ENCODE measurements at places on chromosomes 11 and 22.

DNA sequence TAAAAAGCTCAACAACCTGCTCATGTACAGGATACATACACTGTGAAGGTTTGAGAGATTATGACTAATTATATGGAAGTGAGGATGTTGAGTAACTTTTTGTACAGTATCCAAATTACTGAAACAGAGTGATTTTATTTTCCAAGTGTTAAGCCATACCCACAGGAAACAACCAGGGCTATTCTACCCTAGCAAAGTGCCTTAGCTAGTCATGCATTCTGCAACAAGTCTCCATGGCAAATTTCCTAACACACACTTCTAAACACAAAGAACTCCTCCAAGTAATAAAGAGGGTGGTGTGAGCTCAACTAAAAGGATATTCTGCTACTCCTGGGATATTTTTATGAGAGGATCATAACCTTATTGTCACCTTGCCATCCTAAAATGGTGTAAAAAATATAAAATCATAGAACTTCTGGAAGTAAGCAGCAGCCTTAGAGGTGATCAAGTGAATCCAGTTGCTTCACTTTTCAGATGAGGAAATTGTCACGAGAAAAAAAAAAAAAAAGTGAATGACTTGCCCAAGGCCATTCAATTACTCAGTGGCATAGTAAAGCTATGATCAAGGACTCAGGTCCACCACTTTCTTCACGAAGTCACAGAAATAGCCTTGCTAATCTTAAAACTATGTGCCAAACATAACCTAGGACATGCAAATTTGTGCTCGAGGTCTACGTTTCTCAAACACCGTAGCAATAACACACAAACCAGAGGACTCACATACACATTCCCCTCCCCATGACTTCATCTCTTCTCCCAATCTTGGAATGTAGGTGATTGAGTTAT, 4.2 kb downstream of the LGR4 start:
- DNase-seq, result no peak

DNA sequence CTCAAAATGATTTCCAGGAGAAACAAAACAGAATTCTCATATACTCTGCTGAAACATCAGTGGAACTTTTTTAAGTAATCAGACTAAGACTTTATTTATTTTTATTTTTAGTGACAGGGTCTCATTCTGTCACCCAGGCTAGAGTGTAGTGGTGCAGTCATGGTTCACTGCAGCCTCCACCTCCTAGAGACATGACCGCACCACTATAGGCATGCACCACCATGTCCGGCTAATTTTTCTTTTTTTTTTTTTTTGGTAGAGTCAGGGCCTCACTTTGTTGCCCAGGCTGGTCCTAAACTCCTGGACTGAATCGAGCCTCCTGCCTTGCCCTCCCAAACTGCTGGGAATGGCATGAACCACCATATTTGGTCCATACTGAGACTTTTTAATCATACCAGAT, 42.9 kb downstream of the PRDM10 start:
- no peak for DNase-seq

DNA sequence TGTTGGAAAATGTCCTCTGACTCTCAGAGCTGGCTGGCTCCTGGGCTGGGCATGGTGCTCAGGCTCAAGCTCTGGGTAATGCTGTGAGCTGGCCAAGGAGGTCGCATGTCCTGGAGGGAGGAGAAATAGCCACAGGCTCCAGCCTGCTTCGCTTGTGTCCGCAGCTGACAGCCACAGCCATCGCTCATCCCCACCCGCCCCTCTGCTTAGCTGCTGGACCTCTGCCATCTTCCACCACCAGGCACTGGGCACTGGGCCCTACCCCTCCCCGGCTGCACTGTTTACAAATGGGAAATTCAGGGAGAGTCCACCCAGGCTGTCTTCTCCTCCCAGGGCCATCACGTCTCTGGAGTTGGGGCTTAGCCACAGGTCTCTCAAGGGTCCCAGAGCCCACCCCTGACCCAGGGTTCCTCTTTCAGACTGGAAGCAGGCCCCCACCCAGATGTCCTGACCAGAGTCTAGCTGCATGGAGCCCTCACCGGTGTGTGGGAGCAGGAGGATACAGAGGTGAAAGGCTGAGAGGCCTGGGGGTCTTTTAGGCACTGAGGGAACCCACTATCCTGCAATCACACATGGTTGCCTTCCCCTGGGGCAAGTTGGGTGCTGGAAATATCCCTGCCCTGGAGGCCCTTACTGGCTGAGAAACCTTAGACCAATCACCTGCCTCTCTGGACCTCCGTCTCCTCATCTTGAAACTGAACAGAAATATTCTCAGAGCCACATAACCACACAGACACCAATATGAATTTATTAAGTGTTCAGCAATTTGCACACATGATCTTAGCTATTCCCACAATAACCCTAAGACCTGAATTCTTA, 62.7 kb downstream of the CD82 start:
- DNase-seq, result peak; percentile 58

GRCh38 chr11:101718402-101718801, 134.6 kb upstream of the TRPC6 start:
- no peak for DNase-seq

DNA sequence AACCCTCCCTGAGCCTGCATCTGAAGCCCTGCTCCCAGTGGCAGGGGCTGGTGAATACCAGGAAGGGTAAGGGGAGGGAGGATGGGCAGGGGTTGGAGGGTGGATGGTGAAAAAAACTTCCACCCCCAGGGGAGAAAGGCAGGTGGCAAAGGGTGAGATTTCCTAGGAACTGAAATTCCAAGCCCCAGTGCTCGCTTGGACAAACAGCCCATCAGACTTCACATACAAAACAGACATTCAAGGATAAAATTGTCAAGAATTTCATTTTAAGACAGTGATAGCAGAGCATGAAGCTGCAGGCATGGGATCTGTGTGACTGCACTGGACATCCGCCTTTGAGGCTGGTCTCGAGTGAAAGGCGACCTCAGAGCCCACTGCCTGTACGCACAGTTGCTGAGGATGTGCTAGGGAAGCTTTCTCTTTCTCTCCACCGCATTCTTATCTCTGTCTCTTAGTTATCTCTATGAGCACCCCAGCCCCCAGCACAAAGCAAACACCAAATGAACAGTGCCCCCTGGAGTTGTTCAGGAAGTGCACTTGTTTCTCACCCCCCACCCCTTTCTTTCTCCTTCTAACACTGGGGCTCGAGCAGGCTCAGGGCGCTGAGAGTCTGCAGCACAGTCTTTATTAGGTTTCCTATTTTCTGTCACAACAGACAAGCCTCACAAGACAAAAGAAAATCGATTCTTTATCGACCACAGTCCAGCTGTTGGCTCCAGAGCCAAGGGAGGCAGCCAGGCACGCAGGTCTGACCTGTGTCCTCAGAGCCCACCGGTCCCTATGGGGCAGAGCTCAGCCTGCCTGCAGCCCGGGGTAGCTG, 237.3 kb upstream of the NCAM1 start:
- no peak for DNase-seq

DNA sequence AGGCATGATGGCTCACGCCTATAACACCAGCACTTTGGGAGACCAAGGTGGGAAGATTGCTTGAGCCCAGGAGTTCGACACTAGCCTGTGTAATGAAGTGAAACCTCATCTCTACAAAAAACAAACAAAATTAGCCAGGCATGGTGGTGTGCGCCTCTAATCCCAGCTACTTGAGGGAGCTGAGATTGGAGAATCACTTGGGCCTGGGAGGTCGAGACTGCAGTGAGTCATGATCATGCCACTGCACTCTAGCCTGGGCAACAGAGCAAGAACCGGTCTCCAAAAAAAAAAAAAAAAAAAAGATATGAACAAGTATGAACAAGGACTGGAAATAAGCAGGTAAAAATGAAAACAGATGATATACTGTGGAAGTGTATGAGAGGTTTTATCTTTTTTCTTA, 54.1 kb upstream of the SOX6 start:
- DNase-seq, result no peak

GRCh38 chr22:24473284-24473683, 21.8 kb upstream of the UPB1 start:
- no peak for DNase-seq

GRCh38 chr22:48210198-48210580, 1447.7 kb downstream of the TBC1D22A start:
- no peak for DNase-seq

- no peak for DNase-seq
These were observed 203.1 kb upstream of the CADM1 start for GRCh38 chr11:115707180-115707905.

DNA sequence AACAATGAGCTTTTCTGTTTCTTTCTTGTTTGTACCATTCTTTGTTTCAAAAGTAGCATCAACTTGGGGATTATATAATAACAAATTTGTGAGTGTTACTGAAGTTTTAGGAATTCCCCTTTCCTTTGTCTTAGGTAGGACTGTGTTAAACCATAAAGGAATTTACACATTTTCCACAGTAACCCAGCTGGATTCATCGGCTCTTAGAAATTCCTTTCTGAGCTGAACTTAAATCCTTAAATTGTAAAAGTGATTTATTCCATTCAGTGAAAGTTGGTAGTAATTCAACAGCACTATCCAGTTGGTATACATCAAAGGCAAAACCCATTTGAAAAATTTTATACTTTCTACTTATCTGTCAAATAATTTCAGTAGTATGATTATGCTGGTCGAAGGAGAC, 11.8 kb downstream of the EMSY start:
- DNase-seq, result no peak

DNA sequence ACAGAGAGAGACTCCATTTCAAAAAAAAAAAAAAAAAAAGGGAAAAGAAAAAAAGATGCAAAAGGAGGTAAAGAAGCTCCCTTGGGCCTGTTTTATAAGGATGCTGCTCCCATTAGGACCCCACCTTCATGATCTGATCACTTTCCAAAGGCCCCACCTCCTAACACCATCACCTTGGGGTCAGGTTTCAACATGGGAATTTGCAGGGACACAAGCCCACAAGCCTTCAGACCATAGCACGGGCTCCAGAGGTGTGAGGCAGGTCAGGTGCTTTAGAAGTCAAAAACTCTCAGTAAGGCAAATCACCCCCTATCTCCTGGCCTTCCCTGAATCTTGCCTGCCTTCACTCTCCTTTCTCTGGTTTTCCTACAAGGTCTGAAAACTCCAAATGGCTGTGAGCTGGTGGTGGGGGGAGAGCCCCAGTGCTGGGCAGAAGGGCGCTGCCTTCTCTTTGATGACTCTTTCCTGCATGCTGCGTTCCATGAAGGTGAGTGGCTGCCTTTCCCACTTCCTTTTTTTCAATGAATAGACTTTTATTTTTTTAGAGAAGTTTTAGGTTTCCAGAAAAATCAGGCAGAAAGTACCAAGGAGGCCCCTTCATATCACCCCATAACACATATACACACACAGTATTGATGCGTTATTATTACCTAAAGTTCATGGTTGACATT, 13.2 kb downstream of the ASPHD2 start:
- no peak for DNase-seq

DNA sequence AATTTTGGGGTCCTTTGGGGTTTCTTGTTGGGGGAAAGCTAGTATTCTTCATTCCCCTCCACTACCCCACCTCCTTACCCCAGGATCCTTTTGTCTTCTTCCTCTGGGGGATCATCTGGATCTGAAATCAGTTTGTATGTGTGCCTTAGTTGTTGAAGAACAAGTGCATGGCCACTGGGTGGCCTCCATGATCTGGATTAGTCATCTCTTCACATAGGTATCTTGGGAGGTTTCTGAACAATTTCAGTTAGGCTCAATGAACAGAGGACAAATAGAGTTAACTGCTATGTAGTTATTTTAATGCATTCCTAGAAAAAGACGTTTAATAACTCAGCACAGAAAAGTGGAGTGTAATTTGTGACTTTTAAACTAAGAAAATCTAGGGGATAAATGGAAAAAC, 7.1 kb upstream of the VWA5A start:
- DNase-seq, result no peak

DNA sequence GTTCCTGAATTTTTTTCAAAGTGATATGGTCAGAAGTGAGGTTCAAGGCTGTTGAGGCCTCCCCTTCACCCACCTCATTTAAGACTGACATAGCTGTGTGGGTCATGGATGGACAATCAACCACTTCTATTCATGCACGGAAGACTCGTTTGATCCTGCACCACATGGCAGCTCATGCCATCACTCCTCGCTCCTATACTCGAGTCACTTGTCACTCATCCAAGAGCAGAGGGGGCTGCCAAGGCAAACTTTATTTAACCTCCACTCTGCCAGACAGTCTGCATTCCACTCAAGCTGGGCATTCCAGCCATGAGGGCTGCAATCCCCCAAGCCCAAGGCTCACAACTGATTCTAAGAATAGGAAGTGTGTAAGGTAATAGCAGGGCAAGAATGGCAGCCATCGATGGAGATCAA, 34.1 kb downstream of the SNX19 start:
- no peak for DNase-seq

GRCh38 chr11:67274768-67275605, 8.7 kb downstream of the GRK2 start:
- no peak for DNase-seq

DNA sequence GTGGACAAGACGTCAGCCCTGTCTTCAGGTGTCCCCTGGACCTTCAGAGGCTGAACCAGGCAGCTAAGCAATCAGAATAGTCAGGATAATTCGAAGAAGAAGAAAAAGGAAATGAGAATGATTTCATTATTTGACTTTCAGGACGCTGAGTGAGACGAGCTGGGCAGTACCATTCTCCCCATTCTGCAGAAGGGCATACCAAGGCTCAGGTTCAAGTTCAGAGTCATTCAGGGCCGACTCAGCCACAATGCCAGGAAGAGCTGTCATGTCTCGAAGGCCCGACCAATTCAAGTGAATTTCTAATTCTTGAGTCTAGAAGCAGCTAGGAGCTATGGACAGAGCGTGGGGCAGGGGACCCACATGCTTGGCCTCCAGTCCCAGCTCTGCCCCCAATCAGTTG, 33.8 kb upstream of the CD82 start:
- DNase-seq, result no peak

DNA sequence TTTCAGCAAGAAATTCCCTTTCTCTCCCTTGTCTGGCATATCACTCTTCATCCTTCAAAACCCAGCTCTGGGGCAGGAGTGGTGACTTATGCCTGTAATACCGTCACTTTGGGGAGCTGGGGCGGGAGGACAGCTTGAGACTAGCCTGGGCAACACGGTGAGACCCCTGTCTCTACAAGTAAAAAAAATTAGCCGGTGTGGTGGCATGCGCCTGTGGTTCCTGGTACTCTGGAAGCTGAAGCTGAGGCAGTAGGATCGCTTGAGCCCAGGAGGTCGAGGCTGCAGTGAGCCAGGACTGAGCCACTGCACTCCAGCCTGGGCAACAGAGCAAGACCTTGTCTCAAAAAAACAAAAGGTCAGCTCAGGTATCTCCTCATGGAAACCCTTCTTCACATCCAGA, 1.4 kb upstream of the RCE1 start:
- no peak for DNase-seq

GRCh38 chr11:32033491-32033890, 57.4 kb upstream of the RCN1 start:
- DNase-seq, result no peak

- no peak for DNase-seq
These were observed 44.3 kb downstream of the POLD3 start for GRCh38 chr11:74636630-74637184.
